ENCODE measurements at places on chromosomes 11 and 22. TPM values are rescaled to one million over a fixed set of nuclear protein-coding genes. Genes with fewer than 3 reads are reported as not detected.

The MPPED2 gene
- not detected for total RNA-seq

The HARBI1 gene
- 8.2 TPM for total RNA-seq

The AIFM3 gene
- 3.1 TPM for total RNA-seq

The UCP3 gene
- total RNA-seq, result 1.9 TPM

The IL18 gene
- 121 TPM for total RNA-seq

The MMP1 gene
- 33.5 TPM for total RNA-seq

GRCh38 chr11:2379466-2380174 is 2.5 kb downstream of the CD81 start:
- H3K4me1 ChIP-seq, result peaks cover 19% of the 10 kb centered on the region
- H3K27me3 ChIP-seq, result no peaks in the 10 kb centered on the region
- no peak overlapping the region for H3K27ac ChIP-seq
- no peak overlapping the region for H3K4me3 ChIP-seq
- DNase-seq, result no peak
- H3K36me3 ChIP-seq, result peaks cover 35% of the 10 kb centered on the region

DNA sequence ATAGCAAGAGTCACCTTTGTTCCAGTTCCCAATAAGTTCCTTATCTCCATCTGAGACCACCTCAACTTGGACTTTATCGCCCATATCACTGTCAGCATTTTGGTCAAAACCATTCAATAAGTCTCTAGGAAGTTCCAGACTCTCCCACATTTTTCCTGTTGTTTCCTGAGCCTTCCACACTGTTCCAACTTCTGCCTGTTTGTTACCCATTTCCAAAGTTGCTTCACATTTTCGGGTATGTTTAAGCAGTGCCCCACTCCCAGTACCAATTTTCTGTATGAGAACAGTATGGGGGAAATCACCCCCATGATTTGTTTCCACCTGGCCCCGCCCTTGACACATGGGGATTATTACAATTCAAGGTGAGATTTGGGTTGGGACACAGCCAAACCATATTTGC is 26.7 kb downstream of the BCL2L13 start:
- no peaks in the 10 kb centered on the region for H3K27me3 ChIP-seq
- DNase-seq, result no peak
- H3K4me1 ChIP-seq, result no peaks in the 10 kb centered on the region

- H3K36me3 ChIP-seq, result no peaks in the 10 kb centered on the region
- H3K4me3 ChIP-seq, result no peak overlapping the region
- H3K4me1 ChIP-seq, result no peaks in the 10 kb centered on the region
- no peak overlapping the region for H3K27ac ChIP-seq
- no peaks in the 10 kb centered on the region for H3K27me3 ChIP-seq
These were observed 76.2 kb downstream of the SVIP start for GRCh38 chr11:22753416-22753815.

- H3K4me3 ChIP-seq, result no peak overlapping the region
- no peak for DNase-seq
- H3K27ac ChIP-seq, result no peak overlapping the region
- no peaks in the 10 kb centered on the region for H3K36me3 ChIP-seq
- no peaks in the 10 kb centered on the region for H3K4me1 ChIP-seq
These were observed 69.2 kb upstream of the GRK3 start for GRCh38 chr22:25495285-25495684.

DNA sequence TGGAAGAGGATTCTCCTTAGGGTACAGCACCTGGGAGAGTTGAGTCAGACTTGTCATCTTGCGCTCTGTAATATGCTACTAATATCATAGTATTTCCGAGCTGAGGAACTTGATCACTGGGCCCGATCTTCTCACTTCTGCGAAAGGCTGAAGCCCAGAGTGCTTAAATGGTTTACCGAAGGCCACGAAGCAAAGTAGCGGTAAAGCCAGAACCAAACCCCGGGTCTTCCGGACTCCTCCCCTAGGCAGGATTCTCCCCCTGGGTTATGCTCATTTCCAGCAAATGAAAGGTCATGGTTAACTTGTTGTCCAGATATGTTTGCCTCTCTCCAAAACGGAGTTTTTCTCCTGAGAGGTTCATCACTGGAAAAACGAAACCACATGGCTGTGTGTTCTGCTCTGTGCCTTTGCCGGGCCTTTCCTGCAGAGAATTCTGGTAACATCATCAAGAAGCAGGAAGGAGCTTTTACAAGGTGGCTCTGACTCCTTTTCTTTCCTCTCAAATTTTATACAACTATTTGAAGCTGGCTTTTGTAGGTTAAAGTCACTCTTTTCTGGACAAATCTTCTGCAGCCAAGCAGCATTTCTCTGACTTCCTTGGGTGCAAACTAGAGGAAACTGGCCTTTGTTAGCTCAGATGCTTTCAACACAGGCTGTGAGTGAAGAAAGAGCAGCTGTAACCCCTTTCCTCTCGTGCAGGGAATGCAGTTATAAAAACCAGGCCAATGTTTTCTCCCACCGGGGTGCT is 35.5 kb downstream of the UBASH3B start:
- no peak overlapping the region for H3K27ac ChIP-seq
- H3K27me3 ChIP-seq, result no peaks in the 10 kb centered on the region
- no peak overlapping the region for H3K4me3 ChIP-seq
- DNase-seq, result no peak
- peaks cover 17% of the 10 kb centered on the region for H3K36me3 ChIP-seq

DNA sequence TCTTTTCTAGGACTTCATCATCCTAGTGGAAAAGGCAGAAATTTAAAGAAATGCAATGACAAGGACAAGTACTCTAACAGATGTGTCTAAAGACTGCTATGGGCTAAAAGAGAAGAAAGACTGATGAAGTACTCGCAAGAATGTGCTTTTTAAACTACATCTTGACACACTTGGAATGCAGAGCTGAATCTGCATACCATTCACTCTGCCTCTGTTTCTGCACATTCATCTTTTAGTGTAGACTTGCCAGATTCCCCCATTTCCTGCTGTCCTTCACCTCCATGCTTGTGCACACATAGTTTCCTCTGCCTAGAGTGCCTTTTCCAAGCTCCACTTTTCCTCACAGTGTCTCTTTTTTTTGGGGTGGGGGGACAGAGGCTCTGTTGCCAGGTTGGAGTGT is 239.0 kb upstream of the CCDC179 start:
- no peak overlapping the region for H3K4me3 ChIP-seq
- DNase-seq, result no peak
- H3K36me3 ChIP-seq, result no peaks in the 10 kb centered on the region
- no peak overlapping the region for H3K27ac ChIP-seq
- H3K4me1 ChIP-seq, result no peaks in the 10 kb centered on the region
- H3K27me3 ChIP-seq, result no peaks in the 10 kb centered on the region

- H3K36me3 ChIP-seq, result peaks cover 16% of the 10 kb centered on the region
- H3K4me3 ChIP-seq, result no peak overlapping the region
- H3K27ac ChIP-seq, result no peak overlapping the region
- H3K27me3 ChIP-seq, result no peaks in the 10 kb centered on the region
- no peaks in the 10 kb centered on the region for H3K4me1 ChIP-seq
These were observed 28.6 kb downstream of the PPP2R1B start for GRCh38 chr11:111737444-111738210.

DNA sequence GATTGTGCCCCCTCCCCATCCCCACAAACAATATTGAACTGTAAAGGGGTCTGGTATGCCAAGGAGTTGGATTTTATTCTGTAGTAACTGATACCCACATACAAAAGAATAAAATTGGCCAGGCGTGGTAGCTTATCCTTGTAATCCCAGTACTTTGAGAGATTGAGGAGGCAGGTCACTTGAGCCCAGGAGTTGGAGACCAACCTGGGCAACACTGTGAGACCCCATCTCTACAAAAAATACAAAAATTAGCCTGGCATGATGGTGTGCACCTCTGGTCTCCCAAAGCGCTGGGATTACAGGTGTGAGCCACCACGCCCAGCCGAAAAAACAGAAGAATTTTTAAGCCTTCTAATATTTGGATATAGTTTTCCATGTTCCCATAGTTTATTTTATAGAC is 4.2 kb upstream of the GLB1L3 start:
- H3K27ac ChIP-seq, result no peak overlapping the region
- H3K27me3 ChIP-seq, result peaks cover 71% of the 10 kb centered on the region
- DNase-seq, result no peak
- no peak overlapping the region for H3K4me3 ChIP-seq
- no peaks in the 10 kb centered on the region for H3K36me3 ChIP-seq
- peaks cover 24% of the 10 kb centered on the region for H3K4me1 ChIP-seq

DNA sequence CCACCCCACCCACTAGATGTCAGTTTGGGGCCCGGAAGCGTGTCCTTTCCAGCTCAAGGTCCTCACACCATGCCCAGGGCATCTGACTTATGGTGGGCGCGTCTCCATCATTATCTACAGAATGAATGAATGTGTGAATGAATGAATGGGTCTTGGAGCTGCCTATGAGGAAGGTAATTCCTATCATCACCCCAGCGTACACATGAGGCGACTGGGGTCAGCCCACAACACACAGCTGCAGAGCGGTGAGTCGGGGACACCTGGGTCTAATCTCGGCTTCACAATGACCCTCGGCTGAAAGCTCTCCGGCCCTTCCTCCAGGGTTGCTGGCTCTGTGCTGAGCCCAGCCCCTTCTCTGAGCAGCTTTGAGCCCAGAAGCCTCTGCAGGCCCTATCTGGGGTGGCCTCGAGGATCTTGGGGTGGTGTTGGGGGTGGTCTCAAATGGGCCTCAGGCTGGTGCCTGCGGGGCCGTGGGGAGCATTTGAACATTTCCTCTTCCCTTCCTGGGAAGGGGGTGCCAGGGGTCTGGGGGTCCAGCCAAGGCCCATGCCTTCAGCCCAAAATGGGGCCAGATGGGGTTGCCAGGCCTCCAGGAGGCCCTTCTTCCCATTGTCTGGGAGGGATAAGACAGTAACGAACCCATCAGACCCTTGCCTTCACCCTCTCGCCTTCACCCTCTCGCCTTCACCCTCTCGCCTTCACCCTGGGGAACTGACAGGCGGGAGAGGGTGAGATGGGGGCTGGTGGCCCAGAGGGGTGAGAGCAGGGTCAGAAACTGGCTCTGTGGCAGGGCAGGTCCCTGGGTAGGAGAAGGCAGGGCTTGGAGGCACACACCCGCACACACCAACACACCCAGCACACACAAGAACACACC is 82.4 kb downstream of the MYEOV start:
- DNase-seq, result no peak
- peaks cover 12% of the 10 kb centered on the region for H3K4me1 ChIP-seq
- H3K27ac ChIP-seq, result no peak overlapping the region

- H3K4me1 ChIP-seq, result no peaks in the 10 kb centered on the region
- H3K27me3 ChIP-seq, result peaks cover 65% of the 10 kb centered on the region
These were observed 95.4 kb upstream of the PITPNB start for GRCh38 chr22:28014211-28015045.

DNA sequence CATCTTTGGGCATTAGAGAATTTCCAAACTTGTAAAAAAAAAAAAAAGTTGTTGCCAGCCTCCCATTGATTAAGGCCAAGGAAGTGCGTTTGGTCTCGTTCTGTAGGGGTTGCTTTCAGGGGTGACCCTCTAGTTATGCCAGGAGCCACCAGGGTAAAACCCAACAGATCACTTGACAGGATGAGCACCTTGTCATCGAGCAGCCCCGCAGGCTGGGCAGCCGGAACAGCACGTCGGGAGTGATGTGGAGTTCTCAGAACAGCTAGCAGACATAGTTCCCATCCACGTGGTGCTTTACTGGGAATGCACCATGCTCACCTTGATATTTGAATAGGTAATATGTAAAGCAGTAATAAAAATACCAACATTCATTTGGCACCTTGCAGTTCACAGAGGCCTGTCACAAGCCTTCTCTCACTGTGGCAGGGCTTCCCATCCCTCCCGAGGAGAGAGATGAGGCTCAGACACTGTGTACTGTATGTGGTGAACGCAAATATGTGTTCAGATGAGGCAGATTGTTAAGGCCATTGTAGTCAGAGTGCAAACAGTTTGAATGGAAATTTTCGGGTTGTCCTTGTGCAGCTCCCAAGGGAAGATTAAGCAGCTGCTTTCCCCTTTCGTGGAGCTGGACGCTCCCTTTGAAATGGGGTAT is 70.9 kb upstream of the SORL1-AS1 start:
- no peaks in the 10 kb centered on the region for H3K27me3 ChIP-seq
- H3K4me1 ChIP-seq, result no peaks in the 10 kb centered on the region
- H3K4me3 ChIP-seq, result no peak overlapping the region
- no peak for DNase-seq

- no peak overlapping the region for H3K27ac ChIP-seq
- peak; percentile 70 for DNase-seq
- H3K27me3 ChIP-seq, result no peaks in the 10 kb centered on the region
- H3K36me3 ChIP-seq, result no peaks in the 10 kb centered on the region
- H3K4me3 ChIP-seq, result no peak overlapping the region
These were observed 626 bp upstream of the TBX10 start for GRCh38 chr11:67640021-67640757.

GRCh38 chr22:44928136-44928463 is 81.7 kb downstream of the PHF21B start:
- H3K27ac ChIP-seq, result no peak overlapping the region
- DNase-seq, result no peak
- H3K36me3 ChIP-seq, result no peaks in the 10 kb centered on the region
- peaks cover 100% of the 10 kb centered on the region for H3K27me3 ChIP-seq
- no peaks in the 10 kb centered on the region for H3K4me1 ChIP-seq
- H3K4me3 ChIP-seq, result no peak overlapping the region

GRCh38 chr11:113163291-113164030 is 150.9 kb upstream of the TTC12 start:
- H3K4me3 ChIP-seq, result no peak overlapping the region
- H3K27me3 ChIP-seq, result peaks cover 26% of the 10 kb centered on the region
- no peaks in the 10 kb centered on the region for H3K4me1 ChIP-seq
- no peak overlapping the region for H3K27ac ChIP-seq
- DNase-seq, result no peak
- H3K36me3 ChIP-seq, result no peaks in the 10 kb centered on the region

- no peaks in the 10 kb centered on the region for H3K4me1 ChIP-seq
- no peak overlapping the region for H3K27ac ChIP-seq
- DNase-seq, result no peak
- no peaks in the 10 kb centered on the region for H3K36me3 ChIP-seq
- H3K4me3 ChIP-seq, result no peak overlapping the region
These were observed 14.5 kb downstream of the OTOG start for GRCh38 chr11:17561526-17561925.

DNA sequence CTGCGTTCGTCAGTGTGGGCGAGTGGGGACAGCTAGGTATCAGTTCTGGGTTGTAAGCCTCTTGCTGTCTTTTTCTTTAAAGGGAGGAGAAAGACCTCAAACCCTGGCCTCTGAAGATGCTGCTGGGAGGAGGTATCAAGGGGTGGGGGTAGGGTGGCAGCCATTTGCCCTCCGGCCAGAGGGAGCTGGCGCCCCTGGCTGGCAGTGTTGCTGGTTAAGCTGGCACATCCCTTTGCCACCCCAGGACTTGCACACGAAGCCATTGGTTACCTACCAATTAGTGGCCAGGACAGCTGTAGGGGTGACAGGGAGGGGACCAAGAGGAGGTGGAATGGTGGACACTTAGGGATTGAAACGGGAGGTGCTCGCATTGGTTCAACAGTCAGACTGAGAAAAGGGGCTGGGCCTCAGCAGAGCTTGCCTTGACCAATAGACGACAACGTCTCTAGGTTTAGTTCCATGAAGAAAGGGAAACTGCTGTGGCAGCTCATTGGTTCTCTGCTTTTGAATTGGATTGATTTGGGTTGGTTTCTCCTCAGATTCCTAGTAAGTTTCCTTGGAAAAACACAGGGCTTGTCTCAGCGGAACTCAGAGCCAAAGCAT is 77.9 kb downstream of the ST3GAL4 start:
- H3K27ac ChIP-seq, result no peak overlapping the region
- no peaks in the 10 kb centered on the region for H3K27me3 ChIP-seq
- no peak overlapping the region for H3K4me3 ChIP-seq
- no peak for DNase-seq
